Brain pericyte (primary cell): ENCODE measurements at places on chromosomes 4 and X.

- DNase-seq: no peak
These were observed 6.1 kb downstream of the TAF9B start for GRCh38 chrX:78133238-78133960.

DNA sequence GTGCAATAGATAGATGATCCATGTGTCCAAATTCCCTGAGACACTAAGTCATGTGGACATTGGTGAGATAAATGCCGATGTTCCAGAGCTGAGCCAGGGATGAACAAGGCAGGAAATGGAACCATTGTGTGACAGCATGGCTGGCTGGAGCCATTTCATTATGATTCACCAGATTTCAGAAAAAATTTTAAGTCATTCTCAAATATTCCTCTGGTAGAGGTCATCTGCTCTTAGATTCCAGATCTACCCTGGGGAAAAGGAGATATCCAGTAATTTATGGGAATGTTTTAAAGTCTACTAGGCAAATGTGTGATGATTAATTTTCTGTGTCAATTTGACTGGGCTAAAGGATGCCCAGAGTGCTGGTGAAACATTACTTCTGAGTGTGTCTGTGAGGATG is 287.3 kb downstream of the STK32B start:
- DNase-seq: no peak

- DNase-seq: peak; percentile 48
These were observed 426 bp upstream of the C4orf51 start for GRCh38 chr4:145679520-145679919.

DNA sequence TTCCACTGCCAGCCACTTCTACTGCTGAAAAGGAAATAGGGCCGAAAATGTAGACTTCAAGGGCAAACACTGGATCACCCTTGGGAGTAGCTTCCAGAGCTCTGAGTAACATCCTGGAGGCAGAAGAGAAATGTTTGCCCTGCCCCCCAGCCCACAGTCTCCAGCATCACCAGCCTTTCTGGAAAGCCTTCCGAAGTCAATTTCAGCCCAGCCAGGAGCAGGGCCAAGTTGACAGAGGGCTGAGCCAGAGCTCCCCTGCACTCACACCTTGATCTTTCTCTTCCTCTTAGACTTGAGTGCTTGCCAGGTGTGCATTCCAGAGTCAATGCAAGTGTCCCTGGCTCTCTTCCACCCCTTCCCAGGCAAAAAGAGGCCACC is 35.2 kb downstream of the SLC25A5 start:
- DNase-seq: no peak

DNA sequence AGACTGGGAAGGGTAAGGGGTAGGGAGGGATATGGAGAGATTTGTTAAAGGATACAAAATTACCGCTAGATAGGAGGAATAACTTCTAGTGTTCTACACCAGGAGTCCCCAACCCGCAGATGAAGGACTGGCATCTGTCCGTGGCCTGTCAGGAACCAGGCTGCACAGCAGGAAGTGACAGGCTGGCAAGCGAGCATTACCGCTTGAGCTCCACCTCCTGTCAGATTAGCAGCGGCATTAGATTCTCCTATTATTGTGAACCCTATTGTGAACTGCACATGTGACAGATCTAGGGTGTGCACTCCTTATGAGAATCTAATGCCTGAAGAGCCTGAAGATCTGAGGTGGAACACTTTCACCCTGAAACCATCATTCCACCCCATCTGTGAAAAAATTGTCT is 27.9 kb upstream of the BBS7 start:
- no peak for DNase-seq

DNA sequence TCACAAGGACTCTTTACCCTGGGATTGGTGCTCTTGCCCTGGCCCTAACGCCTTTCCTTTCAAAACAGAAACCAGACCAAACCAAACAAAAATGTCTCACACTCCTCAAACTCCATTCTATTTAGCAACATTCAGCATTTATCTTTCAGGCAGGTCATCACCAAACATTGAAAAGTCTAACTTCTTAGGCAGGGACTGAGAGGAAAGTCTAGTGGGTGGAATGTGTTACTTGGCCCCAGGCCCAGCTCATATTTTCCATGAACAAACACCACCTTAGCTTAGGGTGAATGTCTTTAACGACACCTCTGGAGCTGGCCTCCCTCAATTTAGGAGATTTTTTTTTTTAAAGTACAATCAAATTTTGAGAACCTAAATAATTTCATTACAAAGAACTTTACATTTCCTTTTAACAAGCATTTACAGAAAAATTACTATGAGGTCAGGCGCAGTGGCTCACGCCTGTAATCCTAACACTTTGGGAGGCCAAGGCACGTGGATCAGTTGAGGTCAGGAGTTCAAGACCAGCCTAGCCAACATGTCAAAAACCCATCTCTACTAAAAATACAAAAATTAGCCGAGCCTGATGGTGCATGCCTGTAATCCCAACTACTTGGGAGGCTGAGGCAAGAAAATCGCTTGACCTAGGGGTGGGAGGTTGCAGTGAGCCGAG is 10.2 kb upstream of the N4BP2 start:
- DNase-seq: no peak

- no peak for DNase-seq
These were observed 14.0 kb upstream of the PITX2 start for GRCh38 chr4:110636680-110637407.

DNA sequence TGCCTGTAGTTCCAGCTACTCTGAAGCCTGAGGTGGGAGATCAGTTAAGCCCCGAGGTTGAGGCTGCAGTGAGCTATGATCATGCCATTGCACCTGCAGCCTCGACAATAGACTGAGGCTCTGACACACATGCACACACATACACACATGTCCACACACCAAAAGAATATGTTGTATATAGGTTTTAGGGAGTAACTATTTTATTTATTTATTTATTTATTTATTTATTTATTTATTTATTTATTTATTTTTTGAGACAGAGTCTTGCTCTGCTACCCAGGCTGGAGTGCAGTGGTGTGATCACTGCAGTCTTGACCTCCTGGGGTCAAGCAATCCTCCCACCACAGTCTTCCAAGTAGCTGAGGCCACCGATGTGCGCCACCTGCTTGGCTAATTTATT is 78.3 kb downstream of the DCLK2 start:
- no peak for DNase-seq

DNA sequence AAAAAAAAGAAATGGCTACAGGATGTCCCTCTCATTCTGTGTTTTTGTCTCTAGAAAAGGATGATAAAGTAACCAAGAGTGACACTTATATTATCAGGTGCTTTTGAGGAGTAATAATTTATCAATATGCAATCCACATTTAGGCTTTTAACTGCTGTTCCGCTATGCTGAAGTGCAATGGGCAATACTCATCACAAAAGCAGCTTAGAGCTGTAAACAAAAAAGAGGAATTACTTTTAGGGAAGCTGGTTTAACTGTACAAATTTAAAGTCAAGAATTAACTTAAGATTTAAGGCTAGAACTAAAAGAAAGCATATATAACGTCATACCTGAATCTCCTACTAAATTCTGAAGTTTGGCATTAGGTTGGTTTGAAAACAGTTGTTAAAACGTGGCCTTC is 93.5 kb upstream of the DDX3X start:
- no peak for DNase-seq

- DNase-seq: no peak
These were observed 2.3 kb upstream of the RNF212 start for GRCh38 chr4:1115528-1116293.

- DNase-seq: peak; percentile 18
These were observed 60.0 kb upstream of the BANK1 start for GRCh38 chr4:101730291-101731117.

DNA sequence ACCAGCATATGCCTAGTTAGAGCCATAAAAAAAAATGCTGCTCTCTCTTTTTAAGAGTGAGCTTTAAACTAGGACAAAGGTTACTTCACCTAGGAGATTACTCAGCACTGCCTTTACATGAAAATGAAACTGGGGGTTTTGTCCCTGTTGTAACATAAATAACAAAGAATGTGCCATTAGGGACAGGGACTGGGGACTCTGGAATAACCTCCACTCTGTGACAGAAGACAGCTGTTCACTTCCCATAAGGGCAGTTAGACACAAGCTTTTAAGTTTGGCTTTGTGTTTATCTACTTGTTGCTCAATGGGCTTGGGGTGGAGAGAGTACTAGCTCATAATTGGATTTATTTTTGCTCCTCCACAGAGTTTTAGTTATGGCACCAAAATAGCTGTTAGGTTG is 11.9 kb downstream of the ENPEP start:
- no peak for DNase-seq

- DNase-seq: no peak
These were observed 120.4 kb upstream of the STX18 start for GRCh38 chr4:4662230-4662629.

DNA sequence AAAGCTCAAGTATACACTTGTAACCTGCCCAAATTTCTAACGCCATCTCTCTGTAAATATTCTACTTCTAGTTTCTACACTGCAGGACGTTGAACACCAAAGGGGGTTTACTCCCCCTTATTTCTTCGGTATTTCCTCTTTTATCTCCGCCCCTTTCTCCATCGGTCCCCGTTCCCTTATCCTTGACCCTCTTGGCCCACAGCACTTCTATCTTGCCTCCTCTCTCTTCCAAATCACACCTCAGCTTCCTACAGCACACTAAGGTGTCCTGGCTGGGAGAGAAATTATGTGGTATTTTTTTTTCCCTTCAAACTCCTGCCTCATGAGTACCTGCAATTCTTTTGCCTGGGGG is 715 bp downstream of the ZMAT1 start:
- DNase-seq: no peak

DNA sequence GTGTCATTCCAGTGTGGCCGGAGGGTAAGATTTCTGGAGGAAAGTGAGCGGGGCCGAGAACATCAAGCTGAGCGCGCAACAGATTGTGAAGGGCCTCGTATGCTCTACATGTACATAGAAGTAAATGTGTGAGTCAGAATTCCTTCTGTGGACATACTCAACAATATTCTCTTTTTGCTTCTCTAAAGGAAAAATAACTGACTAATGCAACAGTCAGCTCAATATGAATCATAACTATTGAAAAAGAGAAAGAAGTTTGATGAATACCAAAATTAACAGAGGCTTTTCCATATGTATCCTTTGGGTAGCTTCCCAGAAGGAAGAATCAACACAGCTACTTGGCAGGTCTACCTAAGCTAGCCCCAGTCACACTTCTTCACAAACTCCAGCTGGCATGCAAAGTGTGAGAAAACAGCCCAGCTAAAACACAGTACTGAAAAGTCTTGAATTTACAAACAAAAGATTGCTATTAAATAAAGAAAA is 87.5 kb upstream of the ZFP42 start:
- DNase-seq: peak; percentile 22

DNA sequence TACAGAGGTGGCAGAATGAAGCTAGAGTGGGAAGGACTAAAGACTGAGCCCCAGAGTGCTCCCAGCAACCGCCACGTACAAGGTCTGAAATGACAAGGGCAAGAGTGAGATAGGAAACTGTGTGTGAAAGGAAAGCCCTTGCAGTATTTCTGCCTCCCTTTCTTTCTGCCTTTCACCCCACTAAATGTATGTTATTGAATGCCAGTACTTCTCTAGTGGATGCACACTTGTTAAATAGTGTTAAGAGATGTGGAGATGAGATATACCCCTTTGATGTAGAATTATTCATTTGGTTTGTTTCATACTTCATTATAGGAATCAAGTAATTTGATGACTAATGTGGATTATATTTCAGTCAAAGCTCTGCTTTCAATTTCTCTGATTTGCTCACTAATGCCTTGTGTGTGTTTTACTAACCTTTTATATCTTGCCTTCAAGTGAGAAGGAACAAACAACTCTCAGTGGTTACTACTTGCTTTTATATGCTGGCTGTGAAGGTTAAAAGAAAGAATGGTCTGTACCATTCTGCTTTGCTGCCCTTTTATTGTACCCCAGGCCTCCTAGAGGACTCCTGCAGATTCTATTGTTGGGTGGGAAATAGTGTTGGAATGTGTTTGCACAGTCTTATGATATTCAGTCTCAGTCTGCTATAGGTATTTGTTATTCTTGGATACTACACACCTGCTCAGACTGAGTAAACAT is 8.0 kb upstream of the ANXA3 start:
- no peak for DNase-seq

- DNase-seq: no peak
These were observed 80.4 kb downstream of the ZFX start for GRCh38 chrX:24229976-24230375.

GRCh38 chr4:42344309-42344708 is 53.0 kb upstream of the SHISA3 start:
- no peak for DNase-seq

GRCh38 chr4:42732776-42733175 is 75.9 kb upstream of the ATP8A1 start:
- no peak for DNase-seq

GRCh38 chr4:124641715-124642381 is 70.7 kb downstream of the ANKRD50 start:
- no peak for DNase-seq

DNA sequence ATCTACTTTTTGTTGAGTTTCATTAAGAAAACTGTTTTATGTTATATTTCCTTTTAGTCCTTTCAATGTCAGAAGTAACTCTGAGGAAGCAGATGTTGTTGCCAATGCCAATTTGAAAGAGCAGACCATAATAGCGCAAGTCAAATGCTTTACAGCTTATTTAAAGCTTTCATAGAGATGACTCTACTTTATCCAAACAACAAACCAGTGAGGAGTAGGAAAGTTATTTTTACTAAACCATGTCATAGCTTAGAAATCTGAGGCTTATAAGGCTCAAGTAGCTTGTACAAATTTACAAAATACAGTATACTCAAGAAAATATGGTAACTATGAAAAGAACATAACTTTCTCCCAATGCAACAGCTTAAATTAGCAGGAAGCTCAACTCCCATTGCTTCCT is 40.1 kb upstream of the SPOCK3 start:
- no peak for DNase-seq

GRCh38 chr4:157984285-157984911 is 188.4 kb downstream of the GASK1B start:
- no peak for DNase-seq

GRCh38 chrX:43627669-43628068 is 28.4 kb upstream of the MAOA start:
- DNase-seq: no peak

DNA sequence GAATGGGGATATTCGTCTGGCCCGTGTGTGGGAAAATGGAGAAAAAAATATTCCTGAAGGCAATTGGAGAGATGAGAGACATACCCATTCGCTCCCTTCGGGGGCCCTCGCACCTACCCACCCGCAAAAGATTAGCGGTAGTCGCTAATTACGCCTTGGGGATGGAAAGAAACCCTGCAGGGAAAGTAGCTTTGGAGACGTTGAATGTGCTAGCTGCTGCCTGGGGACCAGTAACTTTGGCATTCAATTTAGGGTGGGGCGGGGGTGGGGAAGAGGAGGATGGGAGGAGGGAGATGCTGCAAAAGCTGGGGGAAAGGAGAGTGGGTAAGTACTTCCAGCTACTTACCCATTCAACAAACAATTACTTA is 407 bp upstream of the ZC4H2 start:
- no peak for DNase-seq

DNA sequence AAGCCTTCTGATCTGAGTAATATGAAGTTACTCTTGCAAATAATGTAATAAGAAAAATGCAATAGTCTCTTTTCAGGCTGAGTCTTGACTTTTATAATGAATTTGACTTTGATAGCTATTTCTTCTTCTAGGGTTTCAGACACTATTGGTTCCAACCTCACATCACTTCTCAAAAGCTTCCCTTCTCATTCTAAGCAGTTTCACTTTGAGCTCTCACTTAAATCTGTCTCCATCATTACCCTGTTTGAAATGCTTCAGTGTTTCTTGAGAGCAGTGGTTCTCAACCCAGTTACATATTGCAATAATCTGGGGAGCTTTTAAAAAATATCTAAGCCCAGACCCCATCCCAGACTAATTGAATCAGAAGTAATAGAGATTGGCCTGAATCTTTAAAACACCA is 40.5 kb upstream of the BMP2K start:
- no peak for DNase-seq

- no peak for DNase-seq
These were observed 61.7 kb downstream of the MAML3 start for GRCh38 chr4:140092094-140092851.

- no peak for DNase-seq
These were observed 295.7 kb downstream of the GPAT3 start for GRCh38 chr4:83831588-83831987.
